ENCODE measurements at places on chromosomes 2 and 18.
A peak's percentile ranks its signal among the peaks of the same experiment; 100 is the strongest.

DNA sequence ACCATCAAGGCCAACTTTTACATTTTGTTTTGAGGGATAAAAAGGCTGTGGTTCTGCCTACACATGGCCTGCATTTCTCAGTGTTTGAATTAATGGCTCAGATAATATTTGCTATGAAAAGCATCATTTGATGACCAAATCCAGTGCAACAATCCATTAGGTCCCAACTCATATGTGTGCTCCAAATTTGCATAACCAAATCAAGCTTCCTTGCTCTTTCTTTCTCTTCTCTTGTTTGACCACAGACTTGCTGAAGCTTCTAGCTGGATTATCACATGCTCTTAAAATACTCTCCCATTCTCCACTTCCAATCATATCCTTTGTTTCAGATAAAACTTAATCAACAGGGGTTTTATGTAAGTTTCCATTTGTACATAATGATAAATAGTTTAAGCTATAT lies 147.0 kb downstream of the TCF4 start:
- no peak for DNase-seq

GRCh38 chr2:217288472-217289063 lies 428.7 kb upstream of the TNP1 start:
- no peak for DNase-seq

DNA sequence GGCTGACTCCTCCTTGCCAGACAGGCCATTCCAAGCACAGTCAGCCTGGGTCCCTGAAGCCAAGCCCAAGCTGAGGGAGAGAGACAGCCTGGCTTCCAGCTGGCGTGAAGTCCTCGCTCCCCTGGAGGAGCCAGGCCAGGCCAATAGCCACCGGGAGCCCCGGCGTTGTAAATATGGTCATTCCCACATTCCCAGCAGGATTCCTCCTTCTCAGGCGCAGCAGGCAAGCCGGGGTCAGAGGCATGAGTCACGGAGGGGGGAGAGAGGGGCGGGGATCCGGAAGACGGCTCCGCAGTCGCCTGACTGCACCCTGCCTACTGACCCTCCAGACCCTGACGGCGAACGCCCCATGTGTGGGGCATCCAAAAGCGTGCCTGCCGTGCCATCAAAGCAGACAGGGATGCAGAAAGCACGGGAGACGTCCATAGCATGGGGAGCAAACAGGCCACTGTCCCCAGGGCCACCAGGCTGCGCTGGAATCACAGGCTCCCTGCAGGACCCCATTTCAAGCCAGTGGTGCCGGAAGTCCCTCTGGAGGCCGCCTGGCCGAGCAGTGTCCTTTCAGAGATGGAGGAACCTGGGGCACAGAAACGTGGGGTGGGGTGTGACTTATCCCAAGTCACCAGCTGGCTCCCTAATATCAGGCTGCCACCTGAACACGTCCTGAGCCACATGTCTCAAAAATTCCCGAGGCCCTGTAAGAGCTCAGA lies 48.2 kb downstream of the TWIST2 start:
- peak; percentile 86 for DNase-seq

DNA sequence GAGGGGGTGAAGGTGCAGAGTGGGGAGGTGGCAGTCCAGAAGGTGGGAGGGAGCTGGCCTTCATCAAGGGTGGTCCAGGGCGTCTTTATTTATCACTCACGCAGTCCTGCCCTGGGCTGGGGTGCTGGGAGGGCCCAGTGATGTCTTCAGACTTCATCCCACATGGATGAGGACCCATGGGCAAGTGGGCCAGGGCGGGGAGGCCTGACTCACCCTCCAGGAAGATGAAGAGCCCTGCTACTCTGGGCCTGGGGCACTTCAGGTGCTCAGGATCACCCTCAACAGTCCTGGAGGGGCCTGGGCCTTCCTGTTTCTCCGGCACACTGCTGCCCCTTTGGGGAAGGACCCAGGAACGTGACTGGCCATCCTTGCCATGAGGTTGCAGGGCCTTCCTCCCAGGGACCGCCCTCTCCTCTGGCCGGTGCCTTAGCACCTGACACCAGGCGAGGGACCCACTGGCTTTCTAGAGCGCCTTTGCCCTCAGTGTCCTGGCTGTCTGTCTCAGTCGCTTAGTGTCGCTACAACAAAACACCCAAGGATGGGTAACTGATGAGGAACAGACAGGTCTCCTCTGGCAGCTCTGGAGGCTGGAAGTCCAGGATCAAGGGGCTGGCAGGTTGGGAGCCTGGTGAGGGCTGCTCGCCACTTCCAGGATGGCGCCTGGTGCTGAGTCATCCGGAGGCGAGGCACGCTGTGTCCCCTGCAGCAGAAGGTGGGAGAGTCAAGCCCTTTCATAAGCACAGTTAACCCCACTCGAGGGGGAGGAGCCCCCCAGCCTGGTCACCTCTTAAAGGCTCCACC lies 57.8 kb upstream of the HS6ST1 start:
- DNase-seq: no peak

DNA sequence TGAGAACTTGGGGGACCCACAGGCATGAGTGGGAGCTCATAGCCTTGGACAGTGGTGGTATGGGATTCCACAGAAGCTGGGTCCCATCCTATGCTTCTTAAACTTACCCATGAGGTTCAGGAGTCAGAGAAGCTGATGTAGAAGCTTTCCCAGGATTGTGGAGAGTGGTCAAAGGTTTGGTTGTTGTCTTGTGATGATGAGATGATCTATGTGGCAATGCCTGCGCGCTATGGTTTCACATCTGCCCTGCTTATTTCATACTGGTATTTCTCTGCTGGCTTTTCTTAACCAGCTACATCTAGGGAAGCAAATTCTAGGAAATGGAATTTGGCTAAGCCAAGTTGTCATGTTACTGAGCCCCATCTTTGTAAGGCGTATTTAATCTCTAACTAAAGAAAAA lies 168.6 kb downstream of the ZNF407 start:
- no peak for DNase-seq

DNA sequence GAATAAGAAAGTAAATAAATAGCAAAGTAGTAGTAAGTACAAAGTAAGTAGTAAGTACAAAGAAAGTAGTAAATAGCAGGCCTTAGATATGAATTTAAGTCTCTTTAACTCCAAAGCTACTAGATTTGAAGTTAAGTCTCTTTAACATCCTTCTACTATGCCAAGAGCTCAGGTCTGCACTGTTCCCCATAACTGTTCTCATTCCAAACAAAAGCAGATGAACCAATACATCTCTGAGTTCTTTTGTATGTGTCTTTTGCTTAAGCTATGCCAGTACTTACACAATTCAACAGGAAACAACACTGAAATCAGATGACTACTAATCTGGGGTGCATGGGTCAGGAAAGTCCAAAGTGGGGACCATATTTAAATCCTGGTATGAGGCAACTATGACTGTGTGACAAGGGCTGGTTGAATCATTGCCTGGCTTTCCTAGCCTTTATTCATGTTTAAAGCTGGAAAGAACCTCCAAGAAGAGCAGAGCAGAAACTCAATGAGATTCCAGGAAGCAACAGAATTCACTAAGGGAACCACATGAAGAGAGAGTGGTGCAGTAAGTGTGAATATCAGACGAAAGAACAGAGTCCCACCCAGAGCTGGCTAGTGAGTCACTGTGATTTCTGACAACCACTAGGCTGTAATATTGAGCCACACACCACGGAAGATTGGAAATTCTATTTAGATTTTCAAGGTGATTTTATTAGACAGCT lies 51.0 kb upstream of the CYP26B1 start:
- no peak for DNase-seq

GRCh38 chr18:59633317-59633716 lies 63.9 kb downstream of the CCBE1 start:
- DNase-seq: no peak

GRCh38 chr18:59696311-59697235 lies 650 bp downstream of the CCBE1 start:
- no peak for DNase-seq

DNA sequence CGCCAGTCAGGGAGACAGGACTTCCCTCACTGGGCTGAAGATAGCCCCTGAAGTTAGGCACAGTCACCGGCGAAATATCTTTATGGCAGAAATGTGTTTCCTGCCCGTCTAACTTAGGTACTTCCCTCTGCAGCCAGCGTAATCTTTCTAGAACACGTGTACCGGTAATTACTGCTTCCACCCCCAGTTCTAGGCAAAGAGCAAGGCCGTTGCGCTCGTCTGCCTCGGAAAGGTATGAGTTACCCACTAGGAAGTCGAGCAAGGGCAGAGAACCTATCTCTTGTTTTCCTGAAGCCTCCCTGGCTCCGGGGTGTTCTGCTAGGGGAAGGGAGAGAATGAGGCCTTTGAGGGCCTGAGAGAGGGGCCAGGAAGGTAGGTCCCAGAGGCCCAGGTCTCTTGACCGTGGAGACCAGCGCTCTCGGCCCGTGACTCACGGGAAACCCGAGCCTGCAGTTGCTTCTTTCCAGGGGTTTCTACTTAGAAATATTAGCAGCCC lies 70.0 kb downstream of the TWSG1 start:
- DNase-seq: no peak

DNA sequence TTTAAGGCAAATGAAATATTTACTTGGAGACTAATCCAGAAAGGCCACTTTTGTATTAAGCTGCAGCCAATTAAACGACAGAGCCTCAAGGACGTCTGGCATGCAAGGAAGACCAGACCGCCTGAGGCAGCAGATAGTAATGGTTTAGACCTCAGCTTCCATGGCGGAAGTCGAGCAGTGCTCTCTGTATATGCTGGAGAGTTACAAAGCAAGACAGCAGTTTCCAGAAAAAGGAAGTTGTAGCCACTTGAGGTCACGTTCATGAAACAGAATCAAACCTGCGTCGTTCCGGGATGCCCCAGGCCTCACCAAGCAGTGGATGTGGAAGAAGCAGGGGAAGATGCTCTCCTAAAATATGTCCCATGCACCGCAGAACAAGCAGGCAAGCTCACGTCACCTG lies 142.0 kb downstream of the PTGR3 start:
- DNase-seq: no peak

GRCh38 chr2:39620067-39620466 lies 45.6 kb upstream of the TMEM178A start:
- peak; percentile 39 for DNase-seq

DNA sequence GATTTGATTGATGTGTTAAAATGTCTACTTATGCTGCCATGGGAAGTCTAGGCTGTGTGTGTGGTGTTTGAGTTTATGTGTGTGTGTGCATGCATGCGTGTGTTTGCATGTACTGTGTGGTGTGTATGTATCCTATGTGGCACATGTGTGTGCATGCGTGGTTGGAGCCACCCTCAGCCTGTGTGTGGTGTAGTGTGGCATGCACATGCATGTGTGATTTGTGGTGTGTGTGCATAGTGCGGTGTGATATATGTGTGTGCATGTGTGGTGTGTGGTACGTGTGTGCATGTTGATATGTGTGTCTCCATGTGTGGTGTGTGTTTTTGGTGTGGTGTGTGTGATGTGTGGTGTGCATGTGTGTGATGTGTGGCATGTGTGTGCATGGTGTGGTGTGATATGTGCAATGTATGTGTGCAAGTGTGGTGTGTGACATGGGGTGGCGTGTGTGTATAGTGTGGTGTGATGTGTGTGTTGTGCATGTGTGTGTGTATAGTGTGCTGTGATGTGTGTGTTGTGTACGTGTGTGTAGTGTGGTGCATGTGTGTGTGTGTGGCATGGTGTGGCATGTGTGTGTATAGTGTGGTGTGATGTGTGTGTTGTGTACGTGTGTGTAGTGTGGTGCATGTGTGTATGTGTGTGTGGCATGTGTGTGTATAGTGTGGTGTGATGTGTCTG lies 66.6 kb upstream of the HDAC4 start:
- no peak for DNase-seq

- DNase-seq: no peak
These were observed 98.6 kb upstream of the ZNF397 start for GRCh38 chr18:35142275-35142615.

DNA sequence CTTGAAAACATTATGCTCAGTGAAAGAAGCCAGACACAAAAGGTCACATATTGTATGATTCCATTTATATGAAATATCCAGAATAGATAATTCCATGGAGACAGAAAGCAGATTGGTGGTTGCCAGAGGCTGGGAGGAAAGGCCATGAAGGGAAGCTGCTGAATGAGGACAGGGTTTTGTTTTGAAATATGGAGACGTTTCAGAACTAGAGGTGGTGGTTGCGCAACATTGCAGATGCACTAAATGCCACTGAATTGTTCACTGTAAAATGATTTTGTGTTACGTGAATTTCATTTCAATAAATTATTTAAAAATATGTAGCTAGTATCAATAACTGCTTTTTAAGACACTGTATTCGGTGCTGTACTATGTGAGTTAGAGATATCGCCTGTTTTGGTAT lies 101.7 kb upstream of the ZNF236 start:
- DNase-seq: no peak

GRCh38 chr2:15170070-15170775 lies 390.9 kb downstream of the NBAS start:
- DNase-seq: no peak

DNA sequence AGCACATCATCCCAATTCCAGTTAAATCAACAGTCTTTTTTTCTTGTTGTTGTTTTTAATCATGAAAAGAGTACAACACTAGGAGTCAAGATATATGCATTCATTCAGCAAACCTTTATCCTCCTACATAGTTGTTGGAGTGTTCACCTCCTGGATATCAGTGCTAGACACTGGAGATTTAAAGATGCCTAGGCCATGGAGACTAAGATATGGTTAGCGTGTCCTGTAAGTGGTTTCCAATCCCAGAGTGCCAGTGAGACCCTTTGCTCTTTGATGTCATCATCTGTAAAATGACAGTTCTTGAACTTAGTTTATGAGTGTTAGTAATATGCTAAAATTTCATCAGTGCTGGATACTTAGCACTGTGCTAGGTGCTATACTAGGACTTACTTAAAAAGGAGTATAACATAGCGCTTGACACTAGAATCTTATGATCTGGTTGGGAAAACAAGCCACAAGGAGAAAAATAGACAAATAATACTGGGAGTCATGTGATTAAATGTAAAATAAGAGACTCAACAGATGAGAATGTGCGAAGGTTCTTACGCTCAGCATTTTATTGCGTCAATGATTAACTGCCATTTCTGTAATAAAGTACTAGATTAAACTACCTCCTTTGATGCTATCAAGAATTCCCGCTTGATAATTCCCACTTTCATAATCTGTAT lies 31.5 kb downstream of the BABAM2 start:
- no peak for DNase-seq

DNA sequence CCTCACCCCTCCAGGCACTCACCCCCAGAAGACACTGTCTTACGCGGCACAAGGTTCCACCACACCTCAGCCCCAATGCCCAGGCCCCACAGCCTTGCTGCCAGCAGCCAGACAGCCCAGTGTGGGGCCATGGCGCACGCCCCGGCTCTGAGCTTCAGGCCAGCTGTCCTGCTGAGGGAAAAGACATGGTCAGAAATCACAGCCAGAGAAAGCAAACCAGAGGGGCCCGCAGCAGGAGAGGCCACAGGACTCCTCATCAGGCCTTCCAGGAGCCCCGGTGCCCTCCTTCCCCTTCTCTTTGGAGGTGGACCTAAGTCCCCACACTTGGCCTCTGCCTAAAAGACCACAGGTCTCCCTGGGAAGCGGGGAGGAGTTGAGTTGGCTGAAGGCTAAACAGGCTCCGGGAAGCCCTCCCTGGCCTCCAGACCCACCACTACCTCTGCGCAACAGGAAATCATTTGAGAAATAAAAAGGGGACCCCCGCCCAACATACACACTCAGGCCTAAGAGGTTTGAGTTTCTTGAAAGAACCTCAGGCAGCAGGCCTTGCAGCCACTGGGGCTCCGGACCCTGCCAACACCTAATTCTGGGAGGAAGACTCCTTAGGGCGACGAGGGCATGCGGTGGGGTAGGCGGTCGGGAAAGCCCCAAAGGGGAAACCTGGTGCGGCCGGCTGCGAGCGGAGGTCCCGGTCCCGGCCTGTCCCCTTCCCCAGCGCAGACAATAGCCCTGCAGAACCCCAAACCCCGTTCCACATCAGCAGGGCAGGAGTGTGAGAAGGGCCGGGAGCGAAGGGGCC lies 1.9 kb downstream of the SEMA4C start:
- DNase-seq: no peak

- no peak for DNase-seq
These were observed 6.3 kb downstream of the YES1 start for GRCh38 chr18:805755-806110.

GRCh38 chr18:79471046-79471445 lies 75.3 kb downstream of the NFATC1 start:
- DNase-seq: no peak

Measured in AG09319 (cell line).